HuH-7 (cell line): ENCODE measurements at places on chromosomes 1 and 21.

- no peak for DNase-seq
These were observed 200.7 kb downstream of the RRAGC start for GRCh38 chr1:38658883-38659282.

GRCh38 chr1:152053375-152053774, 16.6 kb upstream of the S100A11 start:
- DNase-seq = no peak

DNA sequence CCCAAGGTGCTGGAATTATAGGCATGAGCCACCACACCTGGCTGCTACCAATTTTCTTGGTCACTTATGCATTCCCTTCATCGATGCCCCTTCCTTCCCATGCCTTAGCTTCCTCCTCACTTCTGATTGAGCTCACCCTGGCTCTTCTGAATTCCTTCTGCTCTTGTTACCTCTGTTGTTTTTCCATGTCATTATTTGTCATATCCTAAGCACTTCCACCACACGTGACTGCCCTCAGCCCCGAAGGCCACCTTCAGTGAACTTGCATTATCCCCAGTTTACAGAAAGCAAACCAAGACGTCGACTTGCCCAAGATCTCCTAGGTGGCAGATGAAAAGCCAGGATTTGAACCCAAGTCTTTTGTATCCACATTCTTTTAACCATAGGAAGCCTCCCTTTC, 30.7 kb downstream of the CA6 start:
- no peak for DNase-seq

DNA sequence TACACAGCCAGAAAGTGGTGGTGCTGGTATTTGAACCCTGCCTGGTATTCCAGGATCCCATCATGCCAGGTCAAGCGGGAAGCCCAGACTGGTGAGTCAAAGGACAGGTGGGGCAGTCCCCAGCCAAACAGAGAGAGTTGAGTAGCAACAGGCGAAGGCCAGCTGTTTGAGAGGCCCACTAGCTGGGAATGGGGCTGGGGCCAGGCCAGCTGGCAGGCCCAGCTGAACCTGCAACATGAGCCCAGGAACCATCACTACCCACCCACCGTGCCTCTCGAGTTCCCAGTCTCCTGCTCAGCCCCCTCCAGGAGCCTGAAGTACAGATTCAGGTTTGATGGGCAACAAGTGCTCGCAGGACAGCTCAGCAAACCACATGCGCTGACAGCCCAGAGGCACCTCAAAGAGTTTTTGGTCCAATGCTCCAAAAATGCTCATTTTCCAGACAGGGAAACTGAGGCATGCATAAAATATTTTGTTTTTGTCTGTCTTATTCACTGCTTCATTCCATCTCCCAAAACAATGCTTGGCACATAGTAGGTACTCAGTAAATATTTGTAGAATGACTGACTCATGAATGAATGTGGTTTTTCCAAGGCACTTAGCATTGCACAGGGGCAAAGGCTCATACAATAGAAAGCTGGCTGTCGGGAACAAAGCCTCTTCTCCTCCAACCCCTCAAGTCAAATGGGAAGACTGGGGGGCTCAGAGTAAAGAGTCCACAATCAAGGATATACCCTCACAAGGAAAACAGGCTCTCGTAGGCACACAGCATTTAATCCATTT, 42.5 kb upstream of the CLIC4 start:
- DNase-seq = no peak

DNA sequence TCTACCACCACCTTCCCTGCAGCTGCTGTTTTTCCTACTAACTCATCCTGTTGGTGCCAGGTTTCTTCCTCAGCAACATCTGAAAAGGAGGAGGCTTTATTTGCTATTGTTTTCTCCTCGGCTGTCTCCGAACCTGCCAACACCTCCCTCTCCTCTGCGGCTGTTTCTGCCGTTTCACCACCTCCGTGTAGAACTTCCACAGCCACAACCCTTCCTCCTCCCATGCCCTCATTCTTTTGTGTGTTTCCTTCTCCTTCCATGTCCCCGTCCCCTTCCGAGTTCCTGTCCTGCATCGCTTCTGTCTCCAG, 59.0 kb upstream of the LRRC53 start:
- DNase-seq = no peak

- DNase-seq = no peak
These were observed 15.8 kb downstream of the RCSD1 start for GRCh38 chr1:167645625-167646414.

DNA sequence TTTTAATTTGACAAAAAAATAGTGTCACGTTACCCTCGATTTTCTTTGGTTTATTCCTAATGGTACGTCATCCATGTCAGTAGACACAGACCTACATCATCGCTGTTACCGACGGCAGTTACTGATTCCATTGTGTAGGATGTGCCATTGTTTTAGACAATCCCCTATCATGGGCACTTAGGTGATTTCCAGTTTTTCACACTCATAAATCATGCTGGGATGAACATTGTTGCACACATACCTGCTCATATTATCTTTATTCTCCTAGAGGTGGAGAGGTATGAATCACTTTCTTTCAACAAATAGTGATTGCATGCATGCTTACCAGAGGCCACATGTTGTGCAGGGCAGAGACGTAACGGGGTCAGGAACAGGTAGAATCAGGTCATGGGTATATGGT, 79.7 kb upstream of the EFHD2 start:
- DNase-seq = no peak

GRCh38 chr1:113488576-113489177, 98.4 kb downstream of the MAGI3 start:
- no peak for DNase-seq

DNA sequence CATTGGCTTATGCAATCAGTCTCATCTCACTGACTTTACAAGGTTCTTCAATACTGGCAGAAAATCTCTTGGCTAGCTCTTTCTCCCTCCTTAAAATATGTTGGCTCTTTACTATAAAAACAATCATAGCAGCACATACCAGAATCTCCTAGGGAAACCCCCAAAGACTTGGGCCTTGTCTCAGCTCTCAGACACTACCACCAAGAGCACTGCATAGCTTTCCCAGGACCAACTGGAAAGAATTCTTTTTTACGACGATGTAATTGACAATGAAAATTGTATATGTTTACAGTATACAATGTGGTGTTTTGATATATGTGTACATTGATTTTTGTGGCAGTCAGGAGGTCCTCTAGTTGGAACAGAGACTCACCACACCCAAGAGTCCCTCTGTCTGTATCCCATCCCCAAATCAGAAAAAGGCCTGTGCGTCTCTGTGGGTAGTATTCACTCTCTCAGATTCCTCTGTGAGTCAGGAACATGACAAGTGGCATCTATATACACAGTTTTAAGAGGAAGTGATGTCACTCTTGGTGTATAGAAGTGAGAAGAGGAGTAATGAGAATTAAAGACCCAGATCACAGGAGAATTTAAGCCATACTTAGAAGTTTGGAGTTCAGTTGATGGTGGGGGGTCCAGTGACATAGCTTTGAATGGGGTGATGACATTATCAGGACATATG, 21.1 kb downstream of the SMAP2 start:
- DNase-seq = no peak

DNA sequence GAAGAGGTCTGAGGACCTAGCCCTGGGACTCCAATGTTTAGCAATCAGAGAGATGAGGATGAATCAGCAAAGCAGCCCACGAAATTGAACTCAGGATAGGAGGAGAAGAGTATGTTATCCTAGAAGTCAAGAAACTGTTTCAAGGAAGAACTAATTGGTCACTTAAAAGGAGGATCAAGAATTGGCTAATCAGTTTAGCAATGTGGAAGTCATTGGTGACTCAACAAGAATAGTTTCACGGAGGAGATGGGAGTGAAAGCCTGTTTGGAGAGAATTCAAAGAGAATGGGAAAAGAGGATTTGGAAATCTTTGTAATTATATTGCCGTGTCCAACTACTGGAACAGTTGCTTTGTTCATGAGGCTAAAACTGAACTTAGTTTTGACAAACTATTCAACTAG, 7.4 kb downstream of the HMCN1 start:
- no peak for DNase-seq

- peak; percentile 53 for DNase-seq
These were observed 14.0 kb downstream of the HSF2BP start for GRCh38 chr21:43645136-43645891.

DNA sequence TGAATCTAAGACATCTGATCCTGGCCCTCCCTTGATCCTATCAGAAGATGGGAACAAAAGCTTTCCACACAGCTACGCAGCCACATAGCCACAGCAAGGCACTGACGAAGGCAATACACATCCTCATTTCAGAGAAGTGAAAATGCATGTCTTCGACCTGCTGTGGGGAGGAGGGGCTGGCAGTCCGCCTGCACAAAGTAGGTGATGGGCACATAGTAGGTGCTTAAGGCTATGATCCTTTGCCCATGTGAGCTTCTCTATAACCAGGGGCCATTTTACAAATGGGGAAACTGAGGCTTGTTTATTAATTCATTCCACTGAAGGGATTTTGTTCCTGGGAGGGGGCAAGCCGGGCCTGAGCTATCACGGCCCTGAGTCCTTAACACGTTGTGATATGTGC, 94.2 kb downstream of the PAX7 start:
- no peak for DNase-seq

GRCh38 chr1:197987294-197987693, 70.1 kb downstream of the LHX9 start:
- DNase-seq = no peak

DNA sequence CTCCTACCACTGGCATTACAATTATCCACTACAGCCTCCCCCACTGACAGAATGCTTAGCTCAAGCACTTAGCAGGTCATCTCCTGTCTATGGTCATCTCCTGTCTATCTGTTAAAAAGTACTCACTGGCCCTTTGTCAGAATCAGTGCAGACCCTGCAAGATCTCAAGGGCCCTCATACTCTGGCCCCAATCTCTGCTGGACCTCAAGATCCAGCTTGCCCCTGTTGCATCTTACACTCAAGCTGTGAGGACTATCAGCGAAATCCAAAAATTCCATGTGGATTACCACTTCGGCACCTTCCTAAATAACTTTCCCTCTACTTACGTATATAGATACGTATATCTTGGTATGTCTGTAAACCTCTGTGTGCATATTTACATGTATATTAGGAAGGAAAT, 101.6 kb downstream of the VAV3 start:
- no peak for DNase-seq

DNA sequence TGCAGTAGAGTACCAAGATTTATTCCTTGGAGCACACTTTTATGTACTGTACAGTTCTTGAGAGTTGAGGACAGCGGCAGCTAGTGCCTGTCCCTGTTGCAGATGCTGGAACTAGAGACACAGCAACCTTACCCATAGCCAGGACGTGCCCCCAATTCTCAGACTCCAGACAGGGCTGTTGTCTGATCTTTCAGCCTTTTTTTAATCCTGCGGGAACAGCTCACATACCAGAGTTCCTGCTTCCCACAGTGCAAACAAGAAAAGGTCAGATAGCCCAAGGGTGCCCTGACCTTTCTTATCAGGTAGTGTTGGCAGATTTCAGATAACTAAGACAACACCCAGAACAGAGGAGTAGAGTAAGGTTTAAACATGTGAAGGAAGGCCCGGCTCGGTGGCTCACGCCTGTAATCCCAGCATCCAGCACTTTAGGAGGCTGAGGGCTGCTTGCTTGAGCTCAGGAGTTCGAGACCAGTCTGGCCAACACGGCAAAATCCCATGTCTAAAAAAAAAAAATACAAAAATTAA, 78.5 kb downstream of the DOP1B start:
- DNase-seq = peak; percentile 59

DNA sequence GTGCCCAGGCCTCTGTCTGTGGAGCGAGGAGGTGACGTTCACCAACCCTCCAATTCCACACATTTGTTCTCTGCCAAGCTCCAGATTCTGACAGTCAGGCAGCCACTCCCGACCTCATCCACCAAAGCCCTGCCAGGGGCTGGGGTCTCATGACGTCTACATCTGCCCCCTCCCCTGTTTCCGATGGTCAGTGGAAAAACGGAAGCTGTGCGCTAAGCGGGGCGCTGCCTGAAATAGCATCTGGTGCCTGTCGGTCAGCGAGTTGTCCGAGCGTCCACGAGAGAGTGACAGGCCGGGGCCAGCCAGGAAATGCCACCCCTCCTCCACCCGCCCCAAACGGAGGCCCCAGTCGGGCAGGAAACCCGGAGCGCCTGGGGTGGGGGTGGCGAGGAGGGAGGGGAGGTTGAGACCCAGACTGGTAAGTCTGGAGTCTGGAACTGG, 3.2 kb upstream of the TAL1 start:
- no peak for DNase-seq

GRCh38 chr1:6373961-6374720, 19.4 kb downstream of the ACOT7 start:
- no peak for DNase-seq

- DNase-seq = no peak
These were observed 2.5 kb downstream of the LBR start for GRCh38 chr1:225425201-225425786.

GRCh38 chr1:29392036-29392435, 155.7 kb downstream of the PTPRU start:
- no peak for DNase-seq

GRCh38 chr1:166170075-166170474, 3.3 kb upstream of the FAM78B start:
- DNase-seq = no peak

GRCh38 chr21:44495611-44496563, 40.6 kb downstream of the LRRC3 start:
- DNase-seq = no peak

- no peak for DNase-seq
These were observed 66.3 kb downstream of the DYRK1A start for GRCh38 chr21:37432710-37433455.

DNA sequence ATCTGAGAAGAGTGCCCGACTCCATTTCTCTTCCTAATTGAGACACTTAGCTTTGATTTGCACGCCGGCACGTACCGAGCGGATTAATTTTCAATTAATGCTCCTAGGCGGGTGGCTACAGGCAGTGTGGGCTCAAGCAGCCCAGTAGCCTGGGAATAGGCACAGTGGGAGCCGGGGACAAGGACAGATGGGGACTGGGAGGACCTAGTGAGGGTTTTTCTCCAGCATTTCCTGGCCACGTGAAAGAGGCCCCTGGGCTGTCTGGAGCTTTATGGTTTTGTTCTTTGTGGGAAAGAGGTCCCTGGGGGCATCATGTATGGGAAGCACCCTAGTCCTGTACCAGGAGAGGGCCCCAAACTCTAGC, 78.6 kb upstream of the CSF3R start:
- DNase-seq = no peak

GRCh38 chr1:170247751-170248521, 102.2 kb downstream of the NTMT2 start:
- DNase-seq = no peak

GRCh38 chr1:208218237-208219097, 25.7 kb downstream of the PLXNA2 start:
- no peak for DNase-seq

DNA sequence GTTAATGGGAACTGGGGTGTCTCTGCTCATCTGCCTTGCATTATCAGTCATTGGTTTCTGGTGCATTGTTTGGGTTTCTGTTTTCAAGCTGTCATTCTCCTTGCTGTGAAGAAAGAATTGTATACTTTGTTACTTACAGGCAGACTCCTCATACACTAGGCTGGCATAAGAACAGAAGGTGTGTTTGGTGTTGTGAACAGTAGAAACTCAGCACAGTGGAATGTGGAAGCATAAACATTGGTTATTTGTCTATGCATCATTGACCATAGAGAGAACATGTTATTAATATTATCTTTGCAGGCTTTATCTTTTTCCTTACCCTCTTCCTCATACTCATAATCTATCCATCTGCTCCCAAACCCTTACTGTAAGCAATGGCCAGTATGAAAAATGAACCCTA, 18.2 kb downstream of the C1orf87 start:
- DNase-seq = no peak
